ENCODE measurements at places on chromosomes 11 and 22.

DNA sequence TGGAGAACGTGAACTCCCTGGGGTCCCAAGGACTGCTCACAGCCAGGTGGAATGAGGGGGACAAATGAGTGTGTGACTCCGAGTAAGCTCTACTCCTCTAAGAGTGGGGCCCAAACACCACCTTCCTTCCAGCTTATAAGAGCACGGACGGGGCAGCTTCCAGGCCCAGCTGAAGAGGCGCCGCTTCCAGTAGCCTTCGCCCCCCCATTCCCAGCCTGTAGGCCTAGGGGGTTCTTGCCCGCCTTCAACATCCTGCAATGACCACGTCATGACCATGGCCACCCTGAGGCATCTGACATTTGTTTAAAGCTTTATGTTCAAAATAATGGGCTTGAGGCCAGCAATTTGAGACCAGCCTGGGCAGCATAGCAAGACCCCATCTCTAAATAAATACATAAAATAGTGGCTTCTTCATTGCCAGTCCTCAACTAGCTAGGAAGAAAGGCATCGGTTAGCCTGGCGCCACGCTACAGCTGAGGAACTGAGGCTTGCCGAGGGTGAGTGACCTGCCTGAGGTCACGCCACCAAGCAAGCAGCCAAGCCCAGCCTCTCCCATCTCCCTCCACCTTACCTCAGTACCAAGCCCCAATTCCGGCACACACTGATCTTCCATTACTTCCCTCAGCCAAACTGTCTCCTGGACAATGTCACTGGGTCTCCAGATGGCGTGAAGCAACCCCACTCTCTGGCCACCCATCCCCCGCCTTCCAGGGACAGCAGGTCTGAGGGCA is 7.8 kb upstream of the TNFRSF13C start:
- DNase-seq: no peak

DNA sequence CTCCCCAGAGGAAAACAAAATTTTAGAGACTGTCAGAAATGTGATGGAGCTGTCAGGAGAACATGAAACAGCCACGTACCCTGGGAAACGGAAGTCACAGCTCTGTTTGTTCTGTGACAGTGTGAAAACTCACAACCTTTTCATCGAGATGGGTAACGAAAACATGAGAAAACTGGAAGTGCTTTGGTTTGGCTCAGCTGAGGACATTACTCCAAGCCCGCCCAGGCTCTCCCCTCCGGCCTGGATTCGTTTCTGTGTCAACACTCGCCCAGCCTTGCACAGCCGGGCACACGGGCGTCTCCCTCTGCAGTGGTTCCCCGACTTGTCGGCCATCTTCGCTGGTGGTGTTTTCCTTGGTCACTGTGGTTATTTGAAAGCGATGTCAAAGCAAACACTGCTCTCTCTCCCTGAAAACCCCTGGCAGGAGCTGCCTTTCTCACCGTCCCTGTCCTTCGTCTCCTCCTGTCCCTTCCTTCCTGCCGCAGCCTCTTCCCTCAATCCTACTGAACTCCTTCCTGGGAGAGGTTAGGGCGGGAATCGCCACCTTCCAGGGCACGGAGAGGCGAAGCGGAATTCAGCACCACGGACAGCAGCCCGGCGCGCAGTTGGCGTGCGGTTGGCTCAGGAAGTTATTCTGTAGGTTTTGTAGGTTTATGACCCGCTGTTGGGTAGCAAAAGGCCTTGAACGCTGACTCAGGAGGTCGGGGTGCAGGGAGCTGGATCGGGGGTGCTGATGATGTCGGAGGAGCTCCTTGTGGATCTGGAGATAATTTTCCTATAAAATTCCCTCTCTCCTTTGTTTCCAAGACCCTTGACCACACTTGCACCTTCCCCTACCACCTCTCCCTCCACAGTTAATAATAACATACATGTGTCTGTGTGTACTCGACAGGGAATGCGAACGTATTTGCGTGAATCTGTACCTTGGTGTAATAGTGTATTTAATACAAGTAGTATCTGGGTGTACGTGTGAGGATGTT is 13.1 kb upstream of the RPS19BP1 start:
- DNase-seq: peak; percentile 59

GRCh38 chr22:49749227-49749626 is 78.4 kb downstream of the BRD1 start:
- no peak for DNase-seq

DNA sequence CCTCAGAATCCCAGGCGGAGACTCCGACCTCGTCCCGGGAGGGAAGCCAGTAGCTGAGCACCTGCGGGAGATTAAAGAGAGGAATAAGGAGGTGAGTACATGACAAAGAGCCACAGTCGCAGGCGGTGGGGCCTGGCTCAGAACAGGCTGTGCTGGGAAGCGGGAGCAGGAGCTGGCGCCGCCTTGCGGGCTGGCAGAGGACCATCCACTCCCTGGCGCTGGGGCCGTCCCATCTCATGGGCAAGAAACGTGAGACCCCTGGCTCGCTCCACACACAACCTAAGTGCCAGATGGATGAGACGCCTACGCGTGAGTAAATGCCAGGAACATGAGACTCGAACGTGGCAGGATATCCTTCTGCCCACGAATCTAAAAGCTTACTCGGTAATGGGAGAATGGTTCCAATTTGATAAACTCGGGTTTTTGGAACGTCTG is 6.3 kb downstream of the CEND1 start:
- no peak for DNase-seq

- no peak for DNase-seq
Measured at GRCh38 chr11:76455331-76455730, 10.5 kb downstream of the EMSY start.

DNA sequence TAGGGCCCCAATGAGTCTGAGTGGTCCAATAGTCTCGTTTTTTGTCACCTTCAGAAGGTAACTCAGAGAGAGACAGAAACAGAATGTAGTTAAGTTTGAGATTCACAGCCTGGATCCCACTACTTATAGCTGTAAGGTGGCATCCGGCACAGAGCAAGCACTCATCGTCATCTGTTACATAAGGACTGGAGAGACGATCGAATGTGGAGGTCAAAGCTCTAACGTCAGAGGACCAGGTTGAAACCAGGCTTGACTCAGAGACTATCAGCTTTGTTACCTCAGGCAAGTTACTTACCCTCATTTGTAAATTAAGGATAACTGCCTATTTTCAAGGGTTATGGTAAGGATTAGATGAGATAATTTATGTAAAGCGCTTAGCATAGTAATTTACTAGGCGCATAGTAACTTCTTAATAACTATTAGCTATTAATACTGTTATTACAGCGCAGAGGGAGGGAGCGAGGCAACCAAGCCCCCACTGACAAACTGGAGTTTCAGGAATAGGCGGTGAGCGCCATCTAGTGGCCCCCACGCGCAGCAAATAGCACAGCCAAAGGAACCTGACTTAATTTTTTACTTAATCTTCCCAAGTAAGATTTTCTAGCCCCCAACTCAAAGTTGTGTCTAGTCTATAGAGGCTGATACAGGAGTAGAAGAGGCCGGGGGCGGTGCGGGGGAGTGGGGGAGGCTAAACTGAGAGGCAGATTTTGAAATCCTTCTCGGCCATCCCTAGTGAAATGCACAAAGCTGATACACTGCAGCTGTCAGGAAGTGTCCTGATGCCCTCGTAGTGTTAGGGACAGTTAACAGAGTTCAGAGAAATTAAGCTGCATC is 29.0 kb upstream of the API5 start:
- DNase-seq: peak; percentile 15

- no peak for DNase-seq
Measured at GRCh38 chr11:87712802-87713202, 462.4 kb downstream of the RAB38 start.

DNA sequence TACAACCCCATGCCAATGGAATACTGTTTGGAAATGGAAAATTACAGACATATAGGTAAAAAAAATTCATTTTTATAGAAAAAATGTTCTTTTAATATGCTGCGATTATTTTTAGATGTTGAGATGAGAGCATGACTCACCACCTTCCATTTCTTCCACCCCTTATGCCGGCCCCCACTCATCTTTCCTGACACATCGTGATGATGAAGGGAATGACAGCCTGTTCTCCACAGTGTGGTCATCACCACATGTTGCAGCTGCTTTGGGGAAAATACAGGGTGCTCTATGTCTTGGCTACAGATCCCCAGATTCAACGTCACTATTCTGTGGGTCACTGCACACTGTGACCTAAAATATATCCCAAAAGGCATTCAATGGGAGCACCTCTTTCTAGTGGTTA is 916.2 kb downstream of the METTL15 start:
- no peak for DNase-seq

GRCh38 chr11:32658639-32659406 is 75.2 kb downstream of the EIF3M start:
- no peak for DNase-seq

DNA sequence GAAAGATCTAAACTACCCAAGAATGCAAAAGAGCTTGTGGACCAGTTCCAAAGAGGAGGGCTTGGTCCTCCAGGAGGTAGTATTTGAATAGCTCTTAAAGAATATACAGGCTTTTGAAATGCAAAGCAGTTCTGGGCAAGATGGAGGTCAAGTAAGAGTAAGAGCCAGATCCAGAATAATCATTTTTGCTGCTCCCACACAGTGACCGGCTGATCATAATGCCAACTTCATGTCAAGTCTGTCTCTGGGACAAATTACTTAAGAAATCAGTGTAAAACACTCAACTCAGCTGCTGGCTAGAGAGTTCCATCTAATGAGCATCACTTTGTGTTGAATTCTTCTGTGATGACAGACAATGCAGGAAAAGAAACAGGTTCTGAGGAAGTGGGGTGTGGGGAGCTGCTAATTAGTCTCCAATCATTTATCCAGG is 250.9 kb upstream of the NARS2 start:
- no peak for DNase-seq

DNA sequence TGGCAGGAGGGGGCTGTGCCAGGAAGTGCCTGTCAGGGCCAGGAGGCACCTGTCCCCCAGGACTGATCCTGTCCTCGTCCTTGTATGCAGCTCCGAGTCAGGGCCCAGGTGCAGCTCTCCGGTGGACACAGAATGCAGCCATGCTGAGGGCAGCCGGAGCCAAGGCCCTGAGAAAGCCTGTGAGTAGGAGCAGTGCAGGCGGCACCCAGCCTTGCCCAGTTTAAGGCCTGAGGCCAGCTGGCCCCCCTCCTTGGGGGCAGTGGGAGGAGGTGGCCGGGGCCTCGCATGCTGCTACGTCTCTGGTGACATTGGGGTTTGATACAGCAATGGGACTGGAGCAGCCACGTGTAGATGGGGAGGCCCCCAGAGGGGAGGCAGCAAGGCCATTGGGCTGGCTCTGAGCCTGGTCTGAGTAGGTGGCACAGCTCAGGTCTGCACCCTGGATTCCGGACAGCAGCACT is 34.9 kb downstream of the SBF1 start:
- no peak for DNase-seq

- DNase-seq: no peak
Measured at GRCh38 chr22:48607901-48608662, 1219.6 kb downstream of the BRD1 start.

DNA sequence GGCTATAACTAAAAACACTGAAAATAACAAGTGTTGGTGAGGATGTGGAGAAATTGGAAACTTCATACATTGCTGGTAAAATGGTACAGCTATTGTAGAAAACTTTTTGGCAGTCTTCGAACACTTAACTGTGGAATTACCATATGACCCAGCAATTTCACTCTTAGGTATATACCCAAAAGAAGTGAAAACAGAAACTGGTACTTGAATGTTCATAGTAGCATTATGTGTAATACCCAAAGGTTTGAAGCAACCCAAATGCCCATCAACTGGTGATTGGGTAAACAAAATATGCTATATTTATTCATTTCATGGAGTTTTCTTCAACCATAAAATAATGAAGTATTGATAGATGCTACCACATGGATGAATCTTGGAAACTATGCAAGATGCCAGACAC is 40.8 kb upstream of the FTH1 start:
- no peak for DNase-seq

DNA sequence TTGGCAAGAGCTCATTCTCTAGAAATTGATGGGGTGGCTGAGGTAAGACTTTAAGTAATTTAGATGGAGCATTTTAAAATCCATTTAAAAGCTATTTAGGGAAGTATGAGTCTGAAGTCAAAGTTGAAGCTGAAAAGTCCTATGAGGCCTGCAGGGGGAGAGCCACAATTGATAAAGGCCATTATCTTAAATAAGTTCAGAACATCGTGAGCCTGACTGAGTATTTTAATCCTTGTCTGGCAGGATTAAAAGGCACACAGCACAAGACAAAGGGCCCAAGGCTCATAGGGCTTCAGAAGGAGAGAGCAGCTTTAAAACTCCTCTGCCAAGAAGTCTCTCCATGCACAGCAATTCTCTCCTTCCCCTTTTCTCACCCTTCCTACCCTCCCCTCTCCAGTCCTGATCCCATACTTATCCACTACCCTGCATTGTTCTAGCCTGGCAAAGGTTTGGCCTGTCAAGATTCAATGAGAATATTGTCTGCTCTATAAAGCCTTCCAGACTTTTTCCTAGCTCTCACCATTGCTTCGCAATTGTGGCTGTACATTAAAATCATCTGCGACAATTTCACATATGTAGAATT is 1312.9 kb downstream of the FAM181B start:
- DNase-seq: no peak

DNA sequence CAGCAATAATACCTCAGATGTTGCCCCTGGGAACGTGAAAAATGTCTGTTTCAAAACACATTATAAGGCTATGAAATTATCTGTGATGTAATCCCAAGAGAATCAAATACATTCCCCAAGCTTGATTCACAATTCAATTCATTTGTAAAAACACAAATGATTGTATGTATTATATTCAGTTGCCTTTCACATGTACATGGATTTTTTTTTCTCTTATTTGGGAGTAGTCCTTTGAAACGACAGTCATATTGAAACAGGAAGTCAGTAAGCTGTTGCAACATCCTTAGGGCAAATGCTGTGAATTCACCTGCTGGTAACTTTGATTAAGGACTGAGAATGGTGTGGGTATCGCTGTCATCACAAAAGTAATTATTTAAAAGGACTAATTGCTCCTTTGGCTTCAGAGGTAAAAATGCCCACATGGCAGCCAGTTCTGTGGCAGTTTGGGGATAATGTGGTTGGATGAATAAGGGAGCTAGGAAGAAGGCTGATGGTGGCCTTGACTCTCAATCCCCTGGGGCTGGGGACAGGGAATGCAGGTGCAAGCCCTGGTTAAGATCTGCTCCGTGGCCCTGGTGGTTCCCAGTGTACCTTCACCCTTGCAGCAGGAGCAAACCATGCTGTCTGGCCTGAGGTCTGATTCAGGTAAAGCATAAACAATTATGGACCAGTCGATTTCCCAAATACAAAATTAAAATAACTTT is 13.2 kb downstream of the EHF start:
- no peak for DNase-seq

- DNase-seq: no peak
Measured at GRCh38 chr11:103433386-103434072, 324.3 kb downstream of the DYNC2H1 start.

DNA sequence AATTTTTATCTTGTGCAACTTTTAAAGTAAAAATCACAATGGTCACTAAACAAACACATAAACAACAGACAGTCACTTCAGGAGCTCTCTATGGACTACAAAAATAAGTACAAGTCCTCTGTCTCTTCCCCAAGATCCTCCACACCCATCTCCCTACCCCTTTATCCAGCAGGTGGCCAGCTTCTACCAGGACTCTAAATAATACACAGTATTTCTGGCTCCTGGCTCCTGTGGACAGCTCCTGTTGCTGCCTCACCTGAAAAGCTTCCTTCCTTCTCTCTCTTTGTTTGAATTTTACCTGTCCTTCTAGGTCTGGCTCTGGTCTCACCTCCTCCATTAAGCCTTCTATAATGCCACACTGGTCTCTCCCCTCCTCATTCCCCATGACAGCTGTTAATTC is 86.1 kb downstream of the CLPB start:
- DNase-seq: no peak

GRCh38 chr11:35944503-35945136 is 758 bp downstream of the LDLRAD3 start:
- no peak for DNase-seq
